ENCODE measurements at places on chromosomes 3 and 15. TPM values are rescaled to one million over a fixed set of nuclear protein-coding genes. Genes with fewer than 3 reads are reported as not detected.

DNA sequence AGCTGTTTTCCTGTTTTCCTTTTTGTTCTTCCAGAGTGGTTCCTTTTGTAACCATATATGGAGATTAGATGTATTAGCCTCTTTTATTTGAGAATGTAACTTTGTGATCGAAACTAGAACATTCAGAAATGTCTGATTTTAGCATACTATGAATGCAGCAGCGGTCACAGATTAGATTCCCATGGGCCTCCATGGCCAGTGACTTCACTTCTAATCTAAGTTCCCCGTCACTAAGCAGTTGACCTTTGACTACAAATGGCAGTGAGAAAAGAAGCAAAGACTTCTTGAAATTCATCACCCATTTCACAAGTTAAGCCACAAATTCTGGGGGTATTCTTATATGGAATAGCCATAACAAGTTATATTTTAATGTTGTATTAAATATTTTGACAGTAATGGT lies 114.6 kb upstream of the FLNB start:
- DNase-seq, result no peak

DNA sequence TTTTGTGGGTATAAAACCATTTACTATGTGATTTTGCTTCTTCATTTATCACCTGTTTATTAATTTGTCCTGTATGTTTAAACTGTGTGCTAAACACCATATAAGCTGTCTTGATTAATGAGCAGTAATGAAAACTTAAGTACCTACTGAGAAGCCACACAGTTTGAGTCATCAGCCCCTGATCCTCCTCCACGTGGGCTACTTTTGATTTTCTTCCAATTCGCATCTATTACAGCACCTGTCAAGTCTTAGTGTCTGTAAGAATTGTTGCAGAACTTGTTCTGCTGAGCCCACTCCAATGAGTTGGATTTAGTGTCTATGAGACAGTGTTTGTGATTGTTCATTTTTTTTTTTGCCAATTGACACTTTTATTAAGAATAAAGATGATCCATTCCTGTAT lies 16.8 kb downstream of the EPHA6 start:
- no peak for DNase-seq

DNA sequence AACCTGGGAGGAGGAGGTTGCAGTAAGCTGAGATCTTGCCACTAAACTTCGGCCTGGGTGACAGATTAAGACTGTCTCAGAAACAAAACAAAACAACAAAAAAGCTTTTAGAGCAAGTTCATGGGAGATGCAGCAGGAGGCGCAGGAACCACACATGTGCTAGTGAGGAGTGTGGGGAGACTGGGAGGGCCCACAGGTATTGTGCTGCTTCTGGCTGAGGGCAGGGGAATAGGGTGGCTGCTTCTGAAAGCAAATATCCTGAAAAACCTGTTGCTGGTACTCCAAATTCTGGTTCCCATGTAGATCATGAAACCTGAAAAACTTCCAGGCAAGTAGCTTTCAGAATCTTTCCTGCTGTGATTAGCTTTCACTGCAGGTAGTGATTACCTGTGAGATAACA lies 22.1 kb downstream of the TYRO3 start:
- no peak for DNase-seq

DNA sequence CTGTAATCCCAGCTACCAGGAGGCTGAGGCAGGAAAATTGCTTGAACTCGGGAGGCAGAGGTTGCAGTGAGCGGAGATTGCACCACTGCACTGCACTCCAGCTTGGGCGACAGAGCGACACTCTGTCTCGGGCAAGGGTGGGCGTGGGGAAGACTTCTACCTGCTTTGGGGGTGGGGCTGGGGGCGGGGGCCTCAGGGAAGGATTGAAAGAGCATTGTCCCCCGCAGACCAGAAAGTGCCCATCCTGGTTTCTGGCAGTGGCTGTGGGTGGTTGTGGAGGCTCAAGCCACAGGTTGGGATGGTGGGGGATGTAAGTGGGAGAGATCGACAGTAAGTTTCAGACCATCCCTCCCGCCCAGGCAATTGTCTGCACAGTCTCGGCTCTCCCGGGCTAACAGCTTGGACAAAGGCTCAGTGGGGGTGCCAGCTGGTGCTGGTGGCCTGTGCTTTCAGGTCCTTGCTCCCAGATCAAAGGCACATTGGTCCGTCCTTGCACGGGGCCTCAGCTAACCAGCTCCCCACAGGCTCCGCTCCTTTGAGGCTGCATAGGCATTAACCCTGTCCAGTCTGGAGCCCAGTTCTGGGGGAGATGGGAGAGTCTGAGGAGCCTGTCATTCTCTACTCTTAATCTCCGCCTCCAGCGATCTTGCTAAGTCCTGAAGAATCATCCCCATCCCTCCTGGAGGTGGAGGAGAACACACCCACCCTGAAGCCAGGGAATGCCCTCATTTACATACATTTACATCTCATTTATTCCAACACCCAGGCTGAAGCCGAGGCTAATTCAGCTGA lies 8.6 kb downstream of the SCN5A start:
- DNase-seq, result no peak

SCAANT1 gene
- total RNA-seq, result not detected

POLR2H gene
- 91.5 TPM for total RNA-seq

CMTM7 gene
- total RNA-seq, result 14.3 TPM

DNA sequence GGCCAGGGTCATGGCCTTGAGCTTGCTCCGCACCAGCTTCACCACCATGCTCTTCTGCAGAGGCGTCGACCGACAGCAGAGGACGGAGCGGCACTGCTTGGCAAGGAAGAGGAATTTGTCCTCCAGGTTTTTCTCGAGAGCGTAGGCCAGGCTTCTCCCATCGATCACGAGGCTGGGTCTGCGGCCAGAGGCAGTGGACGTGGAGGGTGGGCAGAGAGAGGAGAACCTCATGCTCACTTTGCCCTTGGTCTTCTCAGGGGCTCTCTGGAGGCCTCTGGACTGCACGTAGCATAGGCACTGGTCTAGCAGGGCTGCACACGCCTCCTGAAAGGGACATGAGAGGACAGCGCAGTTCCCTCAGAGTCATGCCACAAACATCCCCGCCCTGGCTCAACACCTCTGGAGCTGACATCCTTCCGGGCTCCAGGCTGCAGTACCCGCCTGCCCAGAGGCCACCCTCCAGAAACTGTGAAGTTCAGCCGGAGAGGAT lies 168.3 kb downstream of the ATP10A start:
- no peak for DNase-seq

GRCh38 chr3:23685541-23686258 lies 120.1 kb upstream of the UBE2E1 start:
- peak; percentile 100 for DNase-seq

CDHR4 gene
- total RNA-seq, result 0.44 TPM

LYZL4 gene
- total RNA-seq, result not detected

GRCh38 chr3:153087595-153088566 lies 74.1 kb upstream of the RAP2B start:
- peak; percentile 19 for DNase-seq

SLC28A2 gene
- total RNA-seq, result not detected

IQCH gene
- 4.4 TPM for total RNA-seq

DNA sequence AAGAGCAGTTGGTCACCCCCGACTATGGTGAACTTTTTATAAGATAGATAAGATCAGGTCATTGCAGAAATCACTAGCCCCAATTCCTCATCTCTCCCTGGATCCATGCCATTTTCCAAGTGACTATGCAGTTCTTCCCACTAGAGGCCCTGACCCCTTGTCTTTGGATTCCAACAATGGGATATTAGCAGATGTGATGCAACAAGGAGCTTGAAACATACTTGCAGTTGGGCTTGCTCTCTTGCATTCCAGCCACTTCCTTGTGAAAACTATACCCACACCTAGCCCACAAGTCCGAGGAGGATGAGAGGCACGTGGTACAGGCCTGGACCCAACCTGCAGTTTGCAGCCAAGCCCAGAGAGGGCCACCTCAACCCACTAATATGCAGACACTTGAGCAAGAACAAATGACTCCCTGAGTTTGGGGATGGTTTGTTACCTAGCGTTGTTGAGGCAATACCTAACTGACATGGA lies 60.6 kb downstream of the SUCLG2 start:
- peak; percentile 47 for DNase-seq

GRCh38 chr15:27339138-27339537 lies 368.2 kb downstream of the GABRG3 start:
- no peak for DNase-seq

DNA sequence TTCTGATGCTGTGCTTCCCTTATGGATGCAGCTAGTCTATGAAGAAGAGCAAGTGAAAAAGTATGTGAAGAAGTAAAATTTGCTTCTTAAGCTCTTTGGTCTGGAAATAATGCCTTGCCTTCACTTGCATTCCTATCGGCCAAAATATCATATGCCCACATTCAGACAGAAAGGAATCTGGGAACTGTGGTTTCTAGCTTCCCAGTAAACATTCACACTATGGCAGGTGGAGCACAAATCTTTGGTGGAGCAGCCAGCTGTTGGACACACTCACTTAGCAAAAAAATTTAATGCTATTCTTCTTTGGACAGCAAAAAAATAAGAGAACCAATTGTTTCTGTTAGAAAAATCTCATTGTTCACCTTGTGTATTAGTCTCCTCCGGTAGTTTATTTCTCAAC lies 12.3 kb upstream of the COL6A6 start:
- no peak for DNase-seq

GRCh38 chr3:122214711-122215110 lies 31.2 kb downstream of the CASR start:
- DNase-seq, result no peak

DNA sequence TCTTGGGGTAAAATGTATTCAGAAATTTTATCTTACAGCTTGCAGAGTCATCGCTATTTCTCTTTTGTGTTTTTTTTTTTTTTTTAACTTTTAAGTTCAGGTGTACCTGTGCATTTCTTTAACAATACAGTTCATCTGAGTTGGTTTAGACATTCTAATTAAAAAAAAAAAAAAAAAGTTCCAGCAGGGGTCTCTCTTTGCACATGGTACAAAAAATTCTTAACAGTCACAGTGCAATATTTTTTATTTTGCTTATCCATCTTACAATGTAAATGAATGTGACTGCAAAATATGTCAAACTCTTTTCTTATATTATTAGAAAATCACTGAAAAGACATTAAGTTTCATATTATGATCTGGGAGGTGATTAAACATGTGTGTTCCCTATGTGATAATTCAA lies 47.5 kb upstream of the SLC9A9 start:
- peak; percentile 26 for DNase-seq

DNA sequence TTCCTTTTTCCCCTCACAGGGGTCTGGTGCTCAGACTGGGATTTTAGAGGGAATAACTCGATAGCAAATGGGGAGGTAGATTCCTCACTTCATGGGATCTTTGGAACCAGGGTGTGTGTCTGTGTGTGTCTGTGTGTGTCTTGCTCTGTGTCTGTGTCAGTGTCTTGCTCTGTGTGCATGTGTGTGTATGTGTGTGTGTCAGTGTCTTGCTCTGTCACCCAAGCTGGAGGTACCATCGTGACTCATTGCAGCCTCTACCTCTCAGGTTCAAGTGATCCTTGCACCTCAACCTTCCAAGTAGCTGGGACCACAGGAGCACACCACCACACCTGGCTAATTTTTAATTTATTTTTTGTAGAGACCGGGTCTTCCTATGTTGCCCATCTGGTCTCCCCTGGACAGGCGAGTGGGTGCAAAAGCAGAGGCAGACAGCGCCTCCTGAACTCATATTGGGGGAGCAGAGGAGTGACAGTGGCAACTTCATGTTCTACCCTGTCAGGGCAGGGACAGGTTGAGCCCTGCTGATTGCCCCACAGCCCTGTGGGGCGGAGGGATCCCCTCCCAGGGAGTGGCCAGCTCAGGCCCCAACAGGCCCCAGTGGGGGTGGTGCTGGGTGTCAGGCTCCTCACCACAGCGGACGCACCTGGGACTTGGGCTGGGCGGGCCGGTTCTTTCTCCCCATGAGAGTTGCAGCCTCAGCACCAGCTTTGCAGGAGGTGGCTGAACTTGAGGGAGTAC lies 10.4 kb upstream of the SEMA4B start:
- peak; percentile 90 for DNase-seq

- DNase-seq, result peak; percentile 9
Measured at GRCh38 chr3:53577506-53577905, 83.1 kb downstream of the CACNA1D start.

GRCh38 chr3:71402911-71403310 lies 180.6 kb downstream of the FOXP1 start:
- no peak for DNase-seq

DNA sequence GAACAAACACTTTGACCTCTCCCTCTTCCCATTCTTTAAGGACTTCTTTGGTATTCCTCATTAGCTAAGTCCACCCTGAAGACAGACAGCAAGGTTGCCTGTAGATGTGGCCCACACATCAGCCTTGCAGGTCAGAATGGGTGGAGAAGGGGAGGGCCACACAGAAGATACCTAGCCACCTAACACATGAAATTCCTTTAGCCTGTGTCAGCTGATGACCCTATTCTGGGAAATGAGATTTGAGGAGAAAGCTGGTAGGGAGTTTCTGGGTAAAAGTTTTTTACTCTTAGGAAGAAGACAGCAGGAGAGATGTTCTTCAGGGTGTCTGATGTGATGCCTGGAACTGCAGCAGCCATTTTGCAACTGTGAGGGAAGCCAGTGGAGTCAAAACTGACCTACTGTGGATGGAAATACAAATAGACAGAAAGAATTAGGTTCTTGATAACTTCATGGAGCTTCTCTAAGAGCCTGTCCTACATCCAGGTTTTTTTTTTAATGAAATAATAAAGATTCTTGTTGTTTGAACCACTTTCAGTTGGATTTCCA lies 17.8 kb upstream of the SMAD6 start:
- DNase-seq, result no peak

CPN2 gene
- not detected for total RNA-seq

GRCh38 chr3:47573190-47574172 lies 5.2 kb downstream of the CSPG5 start:
- DNase-seq, result no peak

DNA sequence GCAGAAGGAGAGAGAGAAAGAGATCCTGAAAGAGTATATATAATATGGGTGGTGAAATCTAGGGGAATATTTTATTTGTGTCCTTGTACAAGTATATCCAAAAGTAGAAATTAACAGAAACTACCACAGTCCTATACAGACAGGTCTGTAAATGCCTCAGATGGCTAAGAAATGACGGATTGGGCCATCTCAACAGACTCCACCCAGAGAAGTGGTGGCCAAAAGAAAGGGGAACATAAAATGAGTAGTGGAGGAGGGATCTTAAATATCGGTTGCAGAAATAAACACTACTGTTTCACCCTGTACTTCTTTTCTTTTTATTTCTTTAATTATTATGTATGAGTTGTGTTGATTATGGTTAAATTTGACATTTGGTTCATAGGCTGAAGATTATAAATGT lies 47.7 kb downstream of the CCR3 start:
- no peak for DNase-seq

GRCh38 chr15:48861813-48862431 lies 16.0 kb upstream of the EID1 start:
- peak; percentile 72 for DNase-seq

UBAP1L gene
- total RNA-seq, result 3.5 TPM
